NCI-H1092 (cell line): ENCODE measurements at places on chromosomes 12 and 14.

DNA sequence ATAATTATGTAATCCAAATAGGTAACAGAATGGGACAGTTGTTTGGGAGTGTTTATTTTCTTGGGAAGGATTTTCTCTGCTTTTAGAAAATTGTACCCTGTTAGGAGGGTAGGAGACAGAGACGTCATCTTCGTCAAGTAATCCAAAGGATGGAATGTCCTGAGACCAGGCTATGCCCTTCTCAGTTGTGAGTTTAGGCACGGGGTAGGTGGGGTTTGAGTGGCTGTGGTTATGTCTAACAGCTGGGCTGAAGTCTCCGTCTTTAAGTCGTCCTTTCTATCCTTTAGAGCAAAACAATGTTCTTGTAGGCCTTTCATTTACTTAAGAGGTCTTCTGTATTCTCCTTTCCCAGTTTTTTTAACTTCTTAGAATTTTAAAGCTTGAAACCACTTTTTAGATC, 5.7 kb downstream of the SOCS2 start:
- no peak for DNase-seq

DNA sequence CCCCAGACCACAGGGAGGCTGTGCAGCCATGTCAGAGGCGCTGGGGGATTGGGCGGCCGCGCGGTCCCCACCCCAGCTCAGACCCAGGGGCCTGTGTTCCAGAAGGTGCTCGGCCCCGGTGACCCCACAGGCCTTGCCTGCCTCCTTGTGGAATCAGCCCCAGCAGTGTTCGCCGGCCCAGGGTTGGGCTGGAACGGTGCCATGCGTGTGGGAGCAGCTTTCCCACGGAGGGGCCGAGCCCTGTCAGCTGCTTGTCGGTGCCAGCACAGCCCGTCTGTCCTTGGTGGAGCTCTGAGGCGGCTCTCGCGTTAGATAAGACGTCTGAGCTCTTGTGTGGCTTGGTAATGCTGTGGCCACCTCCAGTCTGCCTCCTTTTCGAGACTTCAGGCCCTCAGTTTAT, 8.5 kb downstream of the ZFYVE21 start:
- DNase-seq: no peak

GRCh38 chr14:102071283-102071998, 15.4 kb downstream of the HSP90AA1 start:
- no peak for DNase-seq

GRCh38 chr12:12859690-12860089, 31.7 kb upstream of the GPRC5A start:
- no peak for DNase-seq

DNA sequence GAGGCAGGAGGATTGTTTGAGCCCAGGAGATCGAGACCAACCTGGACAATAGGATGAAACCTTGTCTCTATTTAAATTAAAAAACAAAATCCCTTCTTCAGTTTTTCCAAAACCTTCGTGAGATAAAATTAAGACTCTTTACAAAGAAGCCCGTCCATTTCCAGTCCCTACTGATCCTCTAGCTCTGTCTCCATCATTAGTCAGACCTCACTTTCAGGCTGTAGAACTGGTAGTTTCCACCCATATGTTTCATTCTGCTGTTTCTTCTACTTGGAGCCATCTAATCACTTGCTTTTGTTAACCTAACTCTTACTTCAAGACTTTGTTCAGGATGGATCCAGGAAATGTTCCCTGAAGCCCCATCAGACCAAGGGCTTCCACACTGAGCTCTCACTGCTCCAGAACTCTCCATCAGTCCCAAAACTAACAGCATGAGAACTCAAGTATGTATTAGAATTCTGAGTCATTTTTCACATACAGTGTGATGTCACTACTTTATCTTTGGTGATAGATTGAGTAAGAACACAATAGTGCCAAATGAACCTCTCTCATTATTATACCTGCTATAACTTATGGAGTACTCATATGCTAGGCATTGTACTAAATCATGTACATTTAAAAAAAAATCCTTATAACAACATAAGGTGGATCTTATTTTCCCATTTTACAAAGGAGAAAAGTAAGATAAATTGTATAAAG, 90.8 kb downstream of the PRICKLE1 start:
- no peak for DNase-seq

DNA sequence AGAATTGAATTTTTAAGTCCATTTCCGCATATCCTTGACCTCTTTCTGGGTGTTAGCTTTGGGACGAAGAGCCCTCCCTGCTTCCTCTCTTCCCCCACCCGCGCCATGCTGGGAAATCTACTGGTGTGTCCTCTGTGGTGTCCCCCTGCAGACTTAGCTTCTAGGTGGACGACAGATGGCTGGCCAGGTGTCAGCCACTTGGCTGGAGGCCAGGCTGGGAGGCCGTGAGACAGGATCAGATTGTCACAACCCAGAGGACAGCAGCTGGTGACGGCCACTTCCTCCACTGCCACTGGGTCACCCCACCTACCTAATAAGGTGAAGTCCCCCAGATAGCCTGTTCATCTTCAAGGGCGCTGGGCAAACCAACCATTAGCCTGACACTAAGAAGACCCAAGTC, 13.3 kb upstream of the DTX1 start:
- DNase-seq: peak; percentile 25

- peak; percentile 5 for DNase-seq
These were observed 2.8 kb downstream of the FGD6 start for GRCh38 chr12:95214466-95214865.

GRCh38 chr12:42980441-42980840, 390.9 kb upstream of the PRICKLE1 start:
- no peak for DNase-seq

GRCh38 chr14:72932893-72933292, 6.6 kb downstream of the DCAF4 start:
- no peak for DNase-seq

DNA sequence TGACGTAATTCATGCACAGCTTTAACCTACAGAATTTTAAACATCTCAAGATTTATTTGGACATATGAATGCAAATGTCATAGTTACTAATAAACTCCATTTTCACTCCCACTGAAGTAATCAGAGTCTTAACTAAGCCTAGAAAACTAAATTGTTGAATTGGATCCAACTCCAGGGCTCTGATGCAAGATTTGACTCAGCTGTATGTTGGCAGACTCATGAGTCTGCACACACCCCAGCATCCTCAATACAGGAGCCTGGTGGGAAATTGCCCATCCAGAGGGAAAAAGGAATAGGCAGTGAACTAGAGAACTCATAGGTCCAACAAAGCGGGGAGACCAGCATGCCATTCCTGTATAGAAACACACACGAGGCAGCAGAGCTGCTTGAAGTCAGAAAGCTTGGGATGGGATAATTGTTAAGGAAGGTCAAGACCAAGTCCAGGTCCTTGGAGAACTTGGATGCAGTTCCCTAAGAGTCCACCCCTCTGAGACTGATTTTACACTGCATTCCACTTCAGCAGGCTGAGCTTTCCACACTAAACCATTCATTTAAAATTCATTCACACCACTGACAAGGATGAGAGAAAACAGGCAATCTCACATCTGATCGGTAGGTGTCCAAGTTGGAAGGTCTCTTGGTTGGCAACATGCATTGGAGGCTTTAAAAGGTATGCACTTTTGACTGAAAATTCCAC, 14.4 kb downstream of the TMTC1 start:
- DNase-seq: no peak

GRCh38 chr14:96272777-96273473, 16.9 kb downstream of the BDKRB1 start:
- no peak for DNase-seq
